Upper lobe of left lung (tissue), 6 donors: ENCODE measurements at places on chromosomes 4 and X. TPM values are rescaled to one million over a fixed set of nuclear protein-coding genes. Genes with fewer than 3 reads are reported as not detected.

ARHGAP36 gene
- not detected for total RNA-seq

- DNase-seq: no peak
Measured at GRCh38 chrX:97938706-97939105, 1055.0 kb downstream of the RPA4 start.

NXF2 gene
- total RNA-seq: not detected

DNA sequence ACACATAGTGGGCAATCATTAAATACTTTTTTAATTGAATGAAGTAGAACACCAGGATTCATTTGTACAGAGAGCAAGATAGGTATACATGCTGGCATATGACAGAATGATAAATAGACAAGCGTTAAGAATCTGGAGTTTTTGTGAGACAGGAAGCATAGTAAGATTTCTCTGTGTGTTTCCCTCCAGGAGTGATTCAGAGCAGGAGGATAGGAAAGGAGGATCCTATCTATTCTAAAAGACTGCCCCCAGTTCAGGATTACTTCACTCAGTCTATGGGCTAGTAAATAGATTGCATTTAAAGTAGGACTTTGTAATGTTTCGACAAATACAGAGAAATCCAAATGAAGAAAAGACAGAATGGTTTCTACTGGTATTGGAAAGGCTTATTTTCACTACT is 423.7 kb downstream of the PDGFC start:
- DNase-seq: no peak

GRCh38 chr4:83646538-83647239 is 110.8 kb downstream of the GPAT3 start:
- DNase-seq: no peak
